ENCODE measurements at places on chromosomes 6 and 20.

DNA sequence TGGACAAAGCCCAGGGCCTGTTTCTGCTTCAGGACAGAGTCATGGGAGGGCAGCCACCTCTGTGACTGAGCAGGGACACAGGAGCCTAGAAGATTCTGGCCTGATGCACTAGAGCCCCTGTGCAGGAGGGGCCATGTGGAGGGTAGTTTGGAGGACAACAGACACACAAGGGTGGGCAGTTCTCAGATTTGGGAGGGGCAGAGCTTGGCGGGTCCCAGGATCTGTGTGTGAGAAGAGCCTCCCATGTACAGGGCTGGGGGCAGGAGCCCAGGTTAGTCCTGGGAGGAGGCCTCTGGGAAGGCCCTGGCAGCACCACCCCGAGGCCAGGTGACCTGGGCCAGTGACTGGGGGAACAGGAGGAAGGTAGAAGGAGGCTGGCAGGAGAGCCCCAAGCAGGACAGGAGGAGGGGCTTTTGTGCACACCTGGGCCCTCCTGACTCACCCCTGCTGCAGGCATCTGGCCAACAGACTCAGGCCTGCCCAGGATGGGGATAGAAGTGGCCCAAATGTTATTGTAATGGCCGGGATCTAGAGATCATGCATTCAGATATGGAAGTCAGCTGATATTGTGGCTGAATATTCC lies 1.4 kb upstream of the ULBP3 start:
- DNase-seq, result no peak

- peak; percentile 64 for DNase-seq
Measured at GRCh38 chr6:154548130-154548830, 37.8 kb upstream of the CNKSR3 start.

GRCh38 chr6:37807656-37808055 lies 11.9 kb upstream of the ZFAND3 start:
- no peak for DNase-seq

- no peak for DNase-seq
Measured at GRCh38 chr20:663315-664090, 10.5 kb upstream of the SRXN1 start.

DNA sequence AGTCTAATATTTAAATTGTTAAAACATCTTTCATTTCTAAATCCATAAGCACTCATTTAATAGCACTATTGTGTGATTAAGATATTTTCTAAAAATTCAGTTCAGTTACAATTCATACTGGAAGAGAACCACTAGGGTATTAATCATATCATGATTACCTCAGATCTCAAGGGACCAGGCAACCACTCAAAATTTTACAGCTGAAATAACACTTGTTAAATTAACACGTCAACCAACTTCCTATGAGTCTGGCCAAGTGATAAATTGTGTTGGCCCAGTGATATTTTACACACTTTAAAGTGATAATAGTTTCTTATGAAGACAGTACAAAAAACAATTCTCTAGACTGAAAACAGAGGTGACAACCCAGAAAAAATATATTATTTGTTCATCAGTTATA lies 869.0 kb upstream of the ADGRB3 start:
- DNase-seq, result no peak

GRCh38 chr20:41984031-41984430 lies 365.9 kb upstream of the CHD6 start:
- no peak for DNase-seq

DNA sequence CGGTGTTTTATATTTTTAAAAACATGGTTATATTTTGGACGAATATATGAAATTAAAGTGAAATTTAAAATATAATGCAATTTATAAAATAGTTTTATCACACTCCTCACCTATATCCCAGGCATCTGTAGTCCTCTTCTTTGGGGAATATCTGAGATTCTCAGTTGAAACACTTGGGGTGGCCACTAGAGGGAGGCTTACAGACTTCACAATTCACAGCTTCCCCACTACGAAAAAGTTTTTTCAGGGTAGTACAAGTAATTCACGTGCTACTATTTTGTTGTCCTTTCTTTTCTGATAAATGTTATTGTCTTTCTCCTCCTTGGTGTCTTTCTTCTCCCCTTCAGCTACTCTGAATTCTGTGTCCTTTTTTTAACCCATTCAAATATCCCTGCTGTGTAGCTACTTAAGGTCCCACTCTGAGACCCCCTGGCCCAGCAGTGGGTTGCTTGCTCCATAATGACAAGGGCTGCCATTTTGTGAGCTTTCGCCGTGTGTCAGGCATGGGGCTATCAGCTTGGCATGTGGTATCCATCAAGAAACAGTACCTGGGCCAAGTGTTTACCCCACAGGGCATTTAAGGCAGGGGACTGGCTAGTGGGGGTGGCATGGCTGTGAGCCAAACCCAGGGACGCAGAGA lies 43.6 kb upstream of the PHACTR3 start:
- DNase-seq, result peak; percentile 28

GRCh38 chr6:148497717-148498116 lies 155.1 kb downstream of the SASH1 start:
- DNase-seq, result no peak

DNA sequence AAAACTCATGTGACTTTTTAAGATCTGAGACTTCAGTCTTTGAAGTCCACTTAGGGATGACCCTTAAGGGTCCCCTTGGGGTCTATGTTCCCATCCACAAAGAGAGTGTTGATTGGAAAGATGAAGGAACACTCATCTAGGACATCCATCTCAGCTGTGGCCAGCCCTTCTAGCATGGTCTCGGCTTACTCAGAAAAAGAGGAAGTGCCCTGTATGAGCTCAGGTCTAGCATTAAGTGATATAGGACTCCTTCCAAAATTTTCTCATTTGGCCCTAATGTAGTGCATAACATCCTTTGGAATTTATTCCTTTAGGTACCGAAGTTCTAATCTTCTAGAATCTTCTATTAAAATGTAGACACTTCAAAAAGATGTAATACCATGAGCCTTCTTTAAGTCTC lies 77.4 kb downstream of the NDUFAF5 start:
- no peak for DNase-seq

- DNase-seq, result no peak
Measured at GRCh38 chr6:64040113-64040512, 404.5 kb downstream of the PHF3 start.

GRCh38 chr6:134510142-134510541 lies 192.2 kb upstream of the SGK1 start:
- DNase-seq, result no peak

GRCh38 chr6:90536520-90536919 lies 50.4 kb downstream of the MAP3K7 start:
- DNase-seq, result no peak

DNA sequence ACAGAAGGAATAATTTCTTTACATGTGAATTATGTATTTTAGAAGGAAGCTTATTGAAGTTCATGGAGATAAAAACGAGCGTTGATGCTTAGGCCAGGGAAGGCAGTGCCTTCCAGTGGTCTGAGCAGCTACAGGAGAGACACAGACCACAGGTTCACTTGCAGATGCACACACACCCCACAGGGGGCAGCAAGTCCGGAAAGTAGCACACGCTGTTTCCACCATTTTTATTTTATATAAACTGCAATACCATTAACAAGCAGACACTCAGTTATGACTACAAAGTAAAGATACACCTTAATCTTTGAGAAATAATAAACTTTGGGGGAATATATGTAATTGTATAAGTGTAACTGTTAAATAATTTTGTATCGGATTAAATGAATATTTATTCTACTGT lies 13.5 kb upstream of the DACT2 start:
- no peak for DNase-seq

GRCh38 chr6:69026715-69027114 lies 391.6 kb downstream of the ADGRB3 start:
- peak; percentile 13 for DNase-seq

DNA sequence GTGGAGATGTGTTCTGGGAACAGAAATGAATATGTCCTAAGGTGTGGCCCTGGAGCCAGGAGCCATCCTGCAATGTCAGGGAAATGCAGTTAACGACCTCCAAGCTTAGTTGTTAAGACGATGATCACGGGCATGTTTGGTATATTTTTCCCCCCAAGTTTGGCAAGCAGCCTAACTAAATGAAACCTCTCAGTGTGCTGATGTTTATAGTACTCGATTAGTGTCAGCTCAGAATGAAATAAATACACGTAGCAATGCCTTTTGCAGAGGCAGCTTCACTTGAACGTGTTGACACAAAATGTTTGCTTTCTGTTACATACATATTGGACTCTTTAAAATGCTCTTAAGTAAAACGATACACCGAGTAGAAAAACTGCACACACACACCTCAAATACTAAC lies 76.2 kb upstream of the OLIG3 start:
- no peak for DNase-seq

DNA sequence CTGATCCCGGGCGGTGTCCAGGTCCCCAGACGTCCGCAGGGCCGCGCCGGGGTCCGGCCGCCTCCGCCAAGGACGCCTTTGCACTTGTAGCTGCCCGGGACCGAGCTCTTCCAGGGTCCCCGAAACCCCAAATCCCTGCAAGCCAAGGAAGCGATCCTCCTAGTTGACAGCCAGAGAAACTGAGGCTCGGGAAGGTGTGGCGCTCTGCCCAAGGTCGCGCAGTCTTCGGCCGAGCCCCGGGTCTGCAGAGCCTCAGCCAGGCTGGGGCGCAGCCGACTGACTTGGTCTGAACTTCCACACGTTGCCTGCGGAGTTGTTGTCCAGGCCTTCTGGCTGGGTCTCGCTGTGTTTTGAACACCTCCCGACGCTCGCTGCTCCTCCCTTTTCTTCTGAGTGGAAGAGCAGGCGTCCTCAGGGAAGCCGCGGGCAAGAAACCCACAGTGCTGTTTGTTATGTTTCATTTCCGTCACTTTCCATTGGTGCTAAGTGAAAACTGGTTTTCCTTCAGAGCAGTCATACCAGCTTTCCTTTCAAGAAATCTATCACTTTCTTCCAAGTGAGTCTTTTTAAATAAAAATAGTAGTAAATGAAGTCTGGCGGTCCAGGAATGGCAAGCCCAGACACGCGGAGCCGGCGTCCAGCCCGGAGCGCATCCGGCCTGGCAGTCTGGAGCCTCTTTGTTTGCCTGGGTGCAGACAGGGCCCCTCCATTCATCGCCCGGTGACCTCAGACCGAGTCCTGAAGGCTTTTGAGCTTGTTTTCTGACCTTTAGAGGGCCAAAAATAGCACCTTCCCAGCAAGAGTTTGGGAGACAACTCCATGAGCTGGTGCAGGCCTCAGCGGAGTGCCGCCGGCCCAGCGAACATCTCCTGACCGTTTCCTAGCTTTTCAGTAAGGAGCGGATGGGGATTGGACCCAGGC lies 698 bp downstream of the FAM210B start:
- DNase-seq, result peak; percentile 76

DNA sequence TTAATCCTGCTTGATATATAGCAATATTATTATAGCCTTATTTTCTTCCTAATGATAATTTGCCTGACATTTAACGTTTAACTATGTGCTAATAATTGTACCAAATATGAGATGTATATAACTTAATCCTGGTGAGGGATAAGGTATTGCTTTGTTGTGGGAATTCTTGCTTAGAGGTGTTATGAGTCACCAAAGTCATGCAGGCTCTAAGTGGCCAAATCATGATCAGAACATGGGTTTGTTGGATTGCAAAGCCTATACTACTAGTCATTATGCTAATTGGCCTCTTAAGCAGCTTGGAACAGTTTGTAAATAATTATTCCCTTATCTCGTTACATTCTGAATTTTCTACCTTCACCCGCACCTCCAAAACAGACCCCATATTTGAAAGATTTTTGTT lies 21.9 kb upstream of the C6orf141 start:
- DNase-seq, result no peak

GRCh38 chr20:1902188-1902587 lies 7.0 kb downstream of the SIRPA start:
- no peak for DNase-seq

GRCh38 chr20:58417438-58417837 lies 28.4 kb downstream of the VAPB start:
- DNase-seq, result no peak

DNA sequence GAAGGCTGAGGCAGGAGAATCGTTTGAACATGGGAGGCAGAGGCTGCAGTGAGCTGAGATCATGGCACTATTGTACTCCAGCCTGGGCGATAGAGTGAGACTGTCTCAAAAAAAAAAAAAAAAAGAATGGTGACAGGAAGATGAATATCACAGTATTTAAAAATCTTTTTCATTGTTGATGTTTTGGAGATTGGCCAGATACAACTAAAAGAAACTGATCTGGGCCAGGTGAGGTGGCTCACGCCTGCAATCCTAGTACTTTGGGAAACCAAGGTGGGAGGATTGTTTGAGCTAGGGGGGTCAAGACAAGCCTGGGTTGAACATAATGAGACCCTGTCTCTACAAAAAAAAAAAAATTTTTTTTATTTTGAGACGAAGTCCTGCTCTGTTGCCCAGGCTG lies 52.1 kb downstream of the TRAF3IP2 start:
- no peak for DNase-seq

DNA sequence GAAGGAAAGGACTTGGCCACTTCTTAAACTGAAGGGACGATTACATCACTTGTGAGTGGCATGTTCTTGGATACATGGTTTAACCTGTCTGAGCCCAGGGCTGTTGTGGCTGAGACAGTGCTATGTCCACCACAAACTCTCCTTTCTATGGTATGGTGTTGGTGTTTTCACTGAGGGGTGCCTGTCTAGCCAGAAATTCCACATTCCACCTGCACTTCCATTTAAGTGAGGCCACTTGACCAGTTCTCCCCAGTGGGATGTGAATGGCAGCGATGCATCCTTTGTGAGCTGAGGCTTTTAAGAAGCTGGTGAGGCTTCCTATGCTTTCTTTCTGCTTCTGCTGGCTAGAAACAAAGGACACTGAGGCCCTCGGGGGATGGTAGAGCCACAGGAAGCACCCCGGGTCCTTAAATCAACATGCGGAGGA lies 151.4 kb upstream of the CHD6 start:
- DNase-seq, result no peak

DNA sequence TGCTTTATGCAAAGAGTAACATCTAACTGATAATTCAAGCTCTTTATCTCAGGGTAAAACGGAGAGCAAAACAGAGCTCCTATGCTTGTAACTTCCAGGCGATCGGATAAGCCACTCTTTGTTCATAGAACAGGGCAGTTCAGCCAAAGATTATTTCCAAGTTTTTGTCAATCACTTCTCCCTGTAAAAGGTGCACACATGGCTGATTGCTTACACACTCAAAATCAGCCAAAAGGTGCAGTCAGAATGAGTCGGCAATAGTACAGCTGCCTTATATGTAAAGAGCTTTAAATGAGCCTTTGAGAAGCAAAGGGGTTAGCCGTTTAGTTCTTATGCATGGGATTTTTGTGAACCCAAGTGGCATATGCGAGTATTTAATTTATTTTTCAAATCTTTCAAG lies 449.6 kb upstream of the POU3F2 start:
- DNase-seq, result no peak

DNA sequence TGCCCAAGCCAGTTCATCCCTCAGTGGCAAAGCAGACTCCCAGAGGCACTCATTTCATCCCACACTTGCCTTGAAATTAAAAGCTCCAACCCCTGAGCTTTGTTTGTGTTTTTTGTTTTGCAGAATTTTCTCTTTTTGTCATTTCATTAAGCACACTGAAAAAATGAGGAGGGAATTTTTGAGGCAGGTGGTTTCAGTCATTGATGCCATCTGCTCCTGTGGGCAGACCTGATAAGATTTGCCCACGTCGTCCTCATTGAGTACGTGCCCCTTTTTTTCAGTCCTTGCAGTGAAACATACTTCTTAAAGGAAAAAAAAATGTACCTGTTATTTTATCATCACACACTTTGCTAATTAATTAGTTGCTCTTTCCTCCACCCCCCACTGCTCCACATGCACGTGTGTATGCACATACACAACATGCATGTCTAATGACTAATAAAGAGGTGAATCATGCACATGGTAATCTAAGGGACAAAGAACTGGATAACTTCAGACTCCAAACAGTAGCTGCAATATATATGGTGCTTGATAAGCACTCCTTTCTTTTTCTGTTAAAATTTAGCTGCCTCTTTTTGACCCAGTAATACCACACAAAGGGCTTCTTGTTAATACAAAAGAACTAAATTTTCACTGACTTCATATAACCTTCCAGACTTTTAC lies 102.1 kb upstream of the TMEM181 start:
- peak; percentile 43 for DNase-seq

GRCh38 chr6:44829836-44830235 lies 442.3 kb downstream of the CDC5L start:
- peak; percentile 25 for DNase-seq

Measured in EH (cell line).